ENCODE measurements at places on chromosomes 6 and 20.

GRCh38 chr20:56213321-56213720 is 35.2 kb upstream of the MC3R start:
- no peak for DNase-seq

- no peak for DNase-seq
Observed at GRCh38 chr6:2581611-2582010, 169.1 kb downstream of the MYLK4 start.

DNA sequence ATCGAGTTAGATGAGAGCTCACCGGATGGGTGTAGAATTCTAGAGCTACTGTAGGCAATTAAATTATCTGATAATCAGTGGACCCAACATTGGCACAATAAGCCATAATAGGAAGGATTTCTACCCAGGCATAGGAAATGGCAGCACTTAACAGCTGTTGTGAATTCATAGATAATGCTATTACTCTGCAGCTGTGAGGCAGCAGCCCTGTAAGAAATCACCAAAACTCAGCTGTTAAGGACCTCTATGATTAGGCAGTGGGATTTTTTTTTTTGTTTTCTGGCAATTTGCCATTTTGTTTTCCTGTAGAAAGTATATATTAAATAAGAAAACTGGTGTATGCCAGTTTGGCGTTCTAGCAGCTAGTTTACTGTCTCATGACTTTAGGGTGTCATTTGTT is 609.1 kb upstream of the SLC35B3 start:
- DNase-seq = no peak

DNA sequence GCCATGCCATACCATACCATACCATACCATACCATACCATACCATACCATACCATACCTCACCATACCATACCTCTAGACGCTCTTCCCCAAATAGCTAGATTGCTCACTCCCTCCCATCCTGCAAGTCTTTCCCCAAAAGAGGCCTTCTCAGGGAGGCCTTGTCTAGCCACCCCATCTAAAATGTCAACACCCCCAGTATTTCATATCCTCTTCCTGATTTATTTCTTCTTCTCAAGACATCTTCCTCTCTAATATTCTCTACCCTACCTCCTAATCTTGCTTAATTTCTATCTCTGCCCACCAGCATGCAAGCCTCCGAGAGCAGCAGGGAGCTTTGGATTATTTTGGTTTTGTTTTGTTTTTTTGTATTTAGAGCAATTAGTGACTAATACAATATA is 225.2 kb upstream of the RREB1 start:
- no peak for DNase-seq

- no peak for DNase-seq
Observed at GRCh38 chr20:21323640-21324039, 20.5 kb downstream of the XRN2 start.

DNA sequence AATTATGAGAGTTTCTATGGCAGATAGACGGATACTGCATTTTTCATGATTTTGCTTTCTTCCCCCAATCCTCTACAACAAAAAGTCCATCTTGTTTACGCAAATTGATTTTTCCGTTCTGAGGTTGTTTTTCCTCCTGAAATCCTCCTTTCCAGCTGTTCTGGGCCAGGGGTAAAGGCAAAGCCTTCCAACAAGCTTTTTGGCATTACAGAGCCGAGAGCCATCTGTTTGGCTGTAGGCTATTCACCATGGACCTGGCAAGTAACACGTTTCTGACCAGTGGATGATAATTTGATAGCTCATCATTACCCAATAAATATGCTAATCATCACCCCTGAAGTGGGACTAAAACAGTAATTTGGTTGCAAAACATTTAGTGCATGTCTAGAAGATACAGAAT is 226.5 kb downstream of the CBLN4 start:
- no peak for DNase-seq

DNA sequence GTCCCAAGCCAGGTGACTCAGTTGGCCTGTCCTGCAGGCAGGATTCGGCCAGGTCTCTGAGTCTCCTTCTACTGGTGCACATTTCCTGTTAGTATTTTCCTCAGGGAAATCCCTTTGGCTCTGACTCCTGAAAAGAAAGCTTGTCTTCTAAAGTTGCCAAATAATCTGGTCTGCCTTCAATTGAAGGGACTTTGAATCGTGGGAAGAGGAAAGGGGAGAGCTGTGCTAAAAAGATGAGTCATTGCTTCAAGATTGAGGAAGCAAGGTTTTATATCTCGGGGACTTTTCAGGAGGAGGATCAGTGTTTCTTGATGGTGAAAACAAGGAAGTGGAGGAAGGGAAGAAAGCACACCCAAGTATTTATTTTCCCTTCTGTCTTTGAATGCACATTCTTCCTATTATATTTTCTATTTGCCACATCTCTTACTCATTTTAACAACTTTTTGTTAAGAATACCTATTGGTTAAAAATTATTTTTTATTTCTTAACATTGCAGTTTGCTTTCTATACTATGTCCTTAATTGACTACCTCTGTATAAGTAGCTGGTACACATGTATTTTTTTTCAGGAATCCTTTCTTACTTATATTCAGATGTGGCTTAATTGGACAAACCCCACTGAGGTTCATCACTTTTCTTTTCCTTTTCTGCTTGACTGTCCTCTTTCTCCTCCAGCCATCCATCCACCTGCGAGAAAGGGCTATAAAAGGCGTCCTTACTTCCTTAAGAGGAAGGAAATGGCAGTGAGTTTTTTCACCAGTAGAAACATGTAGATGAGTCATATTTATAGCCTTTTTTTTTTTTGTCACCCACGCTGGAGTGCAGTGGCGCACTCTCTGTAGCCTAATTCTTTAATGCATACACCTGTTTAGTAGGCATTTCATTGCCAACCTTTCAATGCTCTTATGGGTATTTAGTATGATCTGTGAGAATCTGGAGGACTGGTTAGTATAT is 15.0 kb upstream of the IFNGR1 start:
- peak; percentile 83 for DNase-seq

- DNase-seq = no peak
Observed at GRCh38 chr6:252775-253535, 39.3 kb upstream of the DUSP22 start.

DNA sequence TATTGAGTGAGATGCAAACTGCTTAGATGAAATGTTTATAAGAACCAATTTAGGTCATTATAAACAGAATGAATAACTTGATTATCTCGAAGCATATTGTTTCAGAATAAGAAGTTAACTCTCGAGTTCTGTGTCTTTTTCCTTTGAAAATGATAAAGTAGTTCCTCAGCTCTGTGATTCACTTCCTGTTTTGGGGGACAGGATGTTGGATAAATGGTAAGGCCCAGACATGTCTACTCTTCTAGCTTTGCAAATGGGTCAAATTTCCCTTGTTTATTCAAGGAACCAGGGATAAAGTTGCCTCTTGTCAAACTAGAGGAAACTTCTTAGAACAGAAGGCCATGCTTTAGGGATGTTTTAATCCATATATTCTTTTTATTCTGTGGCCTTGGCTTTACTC is 246.9 kb downstream of the SOX4 start:
- no peak for DNase-seq

GRCh38 chr6:12090714-12091113 is 78.6 kb downstream of the HIVEP1 start:
- DNase-seq = peak; percentile 25

DNA sequence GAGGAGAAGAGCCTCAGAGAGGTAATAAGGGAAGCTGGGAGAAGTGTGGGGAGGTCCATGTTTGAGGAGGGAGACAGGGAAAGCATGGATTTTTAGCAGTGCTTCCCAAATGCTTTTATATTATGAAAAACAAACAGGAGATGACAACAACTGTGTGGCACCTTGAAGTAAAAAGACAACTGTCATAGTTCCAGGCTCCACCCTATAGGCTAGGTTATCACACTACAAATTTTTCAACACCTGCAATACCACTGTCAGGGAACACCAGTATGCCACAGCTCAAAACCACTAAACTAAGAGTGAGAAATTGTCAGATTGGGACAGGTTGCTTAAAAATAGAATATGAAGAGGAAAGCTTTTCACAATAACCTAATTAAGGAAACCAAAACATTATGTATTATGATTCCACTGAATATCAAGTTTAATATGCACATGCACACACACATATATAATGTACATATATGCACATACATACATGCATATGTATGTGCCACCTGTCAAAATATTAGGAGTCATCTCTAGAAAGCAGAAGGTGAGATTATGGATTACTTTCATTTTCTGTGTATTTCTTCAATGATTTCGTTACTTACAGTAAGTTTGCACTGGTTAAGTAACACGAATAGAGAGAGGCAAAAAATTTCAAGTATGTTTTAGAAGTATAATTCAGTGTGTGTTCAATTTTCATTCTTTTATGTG is 261.2 kb downstream of the PTPRK start:
- DNase-seq = no peak

DNA sequence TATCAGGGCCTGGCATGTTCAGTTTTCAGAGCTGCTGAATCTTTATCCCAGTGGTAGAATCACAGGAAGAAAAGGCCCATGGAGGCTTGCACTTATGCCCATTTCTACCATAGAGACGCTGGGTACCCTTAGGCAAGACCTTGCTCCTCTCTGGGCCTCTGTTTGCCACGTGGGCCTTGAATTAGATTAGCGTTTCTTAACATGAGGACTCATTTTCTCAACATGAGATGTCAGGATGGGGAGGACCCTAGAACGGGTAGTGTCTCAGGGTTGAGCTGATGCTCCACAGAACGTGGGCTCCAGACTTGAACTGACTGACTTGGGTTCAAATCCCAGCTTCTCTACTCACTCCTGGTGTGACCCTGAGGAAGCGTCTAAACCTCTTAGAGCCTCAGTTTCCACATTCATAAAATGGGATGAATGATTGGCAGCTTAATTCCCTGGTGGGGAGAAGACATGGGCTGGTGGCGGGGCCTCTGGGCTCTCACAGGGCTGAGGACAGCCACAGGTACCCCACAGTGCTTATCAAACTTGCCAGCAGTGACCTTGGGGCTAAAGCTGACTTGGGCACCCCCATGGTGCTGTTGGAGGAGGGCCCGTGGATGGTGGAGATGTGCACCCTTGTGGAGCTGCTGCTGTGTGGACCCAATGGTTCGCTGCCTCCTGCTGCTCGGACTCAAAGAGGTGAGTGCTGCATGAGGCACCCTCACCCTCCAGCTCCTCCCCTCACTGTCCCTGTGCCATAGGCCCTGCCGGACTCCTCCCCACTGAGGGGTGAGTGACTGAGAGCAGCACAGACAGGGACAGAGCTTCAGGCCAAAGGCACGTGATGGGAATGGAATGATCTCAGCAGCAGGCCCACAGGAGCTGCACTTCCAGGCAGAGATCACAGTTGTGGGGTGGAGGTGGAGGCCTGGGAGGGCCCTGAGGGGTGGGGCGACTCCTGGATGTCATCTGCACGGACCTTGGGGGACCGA is 28.2 kb downstream of the SUN5 start:
- peak; percentile 8 for DNase-seq

DNA sequence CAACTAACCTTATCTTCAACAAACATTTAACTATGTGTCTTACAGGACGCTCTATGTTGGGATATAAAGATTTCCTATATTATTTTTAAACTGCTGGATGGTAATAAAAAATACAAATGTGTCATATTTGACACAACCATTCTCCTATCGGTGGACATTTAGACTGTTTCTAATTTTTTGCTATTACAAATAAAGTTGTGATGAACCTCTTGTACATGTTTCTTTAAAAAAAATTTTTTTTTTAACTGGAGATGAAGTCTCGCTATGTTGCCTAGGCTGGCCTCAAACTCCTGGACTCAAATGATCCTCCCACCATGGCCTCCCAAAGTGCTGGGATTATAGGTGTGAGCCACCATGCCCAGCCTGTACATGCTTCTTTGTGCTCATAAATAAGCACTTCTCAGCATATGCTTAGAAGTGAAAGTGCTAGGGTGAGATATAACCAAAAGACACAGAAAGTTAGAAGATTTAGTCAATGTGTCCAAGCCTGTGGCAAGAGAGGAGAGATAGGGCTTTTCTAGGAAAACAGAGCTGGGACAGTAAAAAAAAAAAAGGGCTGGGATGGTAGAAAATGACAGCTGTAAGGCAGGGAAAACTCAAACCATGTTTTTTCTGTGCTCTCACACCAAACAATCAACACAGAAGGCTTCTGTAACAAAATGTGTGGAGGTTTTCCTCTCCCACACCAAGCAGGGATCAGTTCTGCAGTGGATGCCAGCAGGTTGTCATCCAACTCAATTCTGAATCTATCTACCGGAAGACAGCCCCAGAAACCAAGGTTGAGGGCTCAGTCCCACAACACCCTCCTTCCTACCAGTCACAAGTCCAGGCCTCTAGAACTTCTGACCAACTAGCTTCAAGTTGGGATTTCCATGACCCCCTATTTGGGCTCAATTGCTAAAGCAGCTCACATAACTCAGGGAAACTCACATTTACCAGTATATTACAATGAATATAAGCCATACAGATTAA is 70.0 kb upstream of the SMIM29 start:
- DNase-seq = no peak

DNA sequence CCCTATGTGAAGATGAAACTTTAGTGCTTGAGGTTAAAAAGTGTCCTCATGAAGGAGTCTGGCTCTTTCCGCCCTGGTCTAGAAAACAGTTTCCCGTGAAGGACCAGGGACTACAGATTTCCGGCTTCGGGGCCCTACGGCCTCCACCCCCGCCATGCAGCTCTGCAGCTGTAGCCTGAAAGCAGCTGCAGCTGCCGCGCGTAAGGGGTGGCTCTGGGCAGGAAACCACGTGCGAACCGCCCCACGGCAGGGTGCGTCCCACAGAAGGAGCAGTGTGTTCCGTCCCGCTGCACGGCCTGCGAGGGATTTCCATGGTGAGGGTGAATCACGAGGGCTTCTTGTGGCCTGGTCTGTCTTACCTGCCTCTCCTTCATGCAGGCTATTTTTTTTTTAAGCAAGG is 117.0 kb downstream of the ERMARD start:
- no peak for DNase-seq

- no peak for DNase-seq
Observed at GRCh38 chr6:79066330-79066729, 11.7 kb downstream of the PHIP start.

- peak; percentile 82 for DNase-seq
Observed at GRCh38 chr20:60057123-60057865, 99.1 kb downstream of the CDH26 start.

DNA sequence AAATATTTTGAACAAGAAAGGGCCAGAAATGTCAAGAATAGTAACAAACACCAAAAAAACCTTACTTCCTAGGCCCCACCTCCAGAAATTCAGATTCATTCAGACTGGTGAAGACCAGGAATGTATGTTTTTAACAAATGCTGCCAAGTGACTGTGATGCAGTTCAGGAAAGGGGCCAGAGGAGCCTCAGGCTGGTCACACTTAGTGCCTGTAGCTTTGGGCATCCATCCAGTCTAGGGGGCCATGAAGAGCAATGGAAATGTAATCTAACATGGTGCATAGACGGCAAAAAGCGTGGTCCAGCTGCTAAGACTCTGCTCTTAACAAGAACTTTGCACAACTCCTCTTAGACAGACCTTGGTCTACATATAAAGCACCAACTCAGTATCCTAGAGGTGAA is 7.1 kb downstream of the GJA1 start:
- no peak for DNase-seq

DNA sequence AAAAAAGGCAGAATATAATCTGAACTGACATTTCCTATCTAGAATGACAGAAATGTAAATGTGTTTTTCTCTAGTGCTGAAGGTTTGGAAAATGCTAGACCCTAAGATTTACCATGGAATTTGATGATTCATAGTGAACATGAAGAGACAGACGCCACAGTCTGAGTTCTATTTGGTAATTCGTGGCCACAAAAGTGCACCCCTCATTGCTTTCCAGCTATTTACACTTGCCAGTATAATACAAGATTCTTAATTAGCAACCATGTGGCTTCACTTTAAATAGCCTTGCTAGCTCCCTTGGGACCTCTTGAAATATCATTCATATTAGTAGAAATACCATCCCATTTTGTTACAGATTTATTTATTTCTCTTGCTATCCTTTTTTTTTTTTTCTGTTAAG is 636.8 kb downstream of the PRKN start:
- no peak for DNase-seq

GRCh38 chr6:13811627-13812358 is 2.6 kb downstream of the MCUR1 start:
- DNase-seq = peak; percentile 17

Measured in pons (tissue), 1 donor.